ENCODE measurements at places on chromosomes 16 and 17.

DNA sequence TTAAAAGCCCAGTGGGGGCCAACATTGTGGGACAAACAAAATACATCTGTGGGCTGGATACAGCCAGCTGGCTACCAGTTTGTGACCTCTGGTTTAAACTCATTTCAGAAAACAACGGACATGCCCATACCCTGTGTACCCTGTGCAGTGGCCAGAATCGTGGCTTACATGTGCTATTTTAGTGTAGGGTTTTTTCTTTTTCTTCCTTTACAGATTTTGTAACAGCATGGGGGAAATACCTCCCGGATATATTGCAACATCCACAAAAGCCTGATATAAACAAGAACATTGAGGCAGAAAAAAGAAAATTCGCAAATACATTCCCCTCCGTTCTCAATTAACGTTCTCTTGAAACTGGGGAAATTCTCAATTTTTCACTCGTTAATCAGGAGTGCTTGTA, 7.3 kb downstream of the HS3ST4 start:
- no peak for DNase-seq

GRCh38 chr16:46482895-46483294, 138.3 kb downstream of the SHCBP1 start:
- no peak for DNase-seq

DNA sequence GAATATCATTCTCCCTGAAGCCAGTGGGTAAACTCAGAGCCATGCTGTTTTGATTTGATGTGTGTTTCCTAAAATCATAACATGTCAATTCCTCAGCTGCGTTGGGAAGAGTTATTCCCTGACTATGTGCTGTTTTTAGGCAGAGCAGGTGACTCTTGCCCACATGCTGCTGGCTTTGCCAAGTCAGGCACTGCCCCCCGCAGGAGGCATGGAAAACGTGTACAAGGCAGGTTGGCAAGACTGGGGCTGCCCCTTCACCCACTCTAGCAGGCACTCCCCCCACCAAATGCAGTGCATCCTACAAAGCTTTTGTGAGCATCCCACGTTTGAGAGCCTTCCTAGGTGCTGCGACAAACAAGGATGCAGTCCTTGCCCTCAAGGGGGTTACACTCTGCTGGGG, 38.3 kb upstream of the NAT9 start:
- DNase-seq: no peak

- DNase-seq: no peak
Measured at GRCh38 chr17:47894498-47895346, 1.3 kb upstream of the SP2 start.

GRCh38 chr17:68035131-68035522, 408 bp upstream of the KPNA2 start:
- no peak for DNase-seq

DNA sequence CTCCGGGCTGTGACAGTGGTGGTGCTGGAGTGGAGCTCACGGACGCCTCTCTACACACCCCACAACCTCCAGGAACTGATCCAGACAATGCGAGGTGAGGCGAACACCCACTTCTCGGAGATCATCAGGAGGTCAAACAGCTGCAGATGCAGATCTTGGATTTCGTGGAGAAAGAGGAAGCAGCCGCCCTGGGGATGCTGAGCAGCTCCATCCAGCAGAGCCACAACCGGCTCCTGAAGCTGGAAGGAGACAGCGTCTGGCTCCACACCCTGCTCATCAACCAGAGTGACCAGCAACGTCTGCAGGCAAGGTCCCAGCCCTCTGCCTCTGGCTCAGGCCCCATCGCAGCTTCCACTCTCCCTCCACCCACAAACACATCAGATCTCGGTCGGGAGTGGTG, 13.2 kb upstream of the SLC16A5 start:
- no peak for DNase-seq

DNA sequence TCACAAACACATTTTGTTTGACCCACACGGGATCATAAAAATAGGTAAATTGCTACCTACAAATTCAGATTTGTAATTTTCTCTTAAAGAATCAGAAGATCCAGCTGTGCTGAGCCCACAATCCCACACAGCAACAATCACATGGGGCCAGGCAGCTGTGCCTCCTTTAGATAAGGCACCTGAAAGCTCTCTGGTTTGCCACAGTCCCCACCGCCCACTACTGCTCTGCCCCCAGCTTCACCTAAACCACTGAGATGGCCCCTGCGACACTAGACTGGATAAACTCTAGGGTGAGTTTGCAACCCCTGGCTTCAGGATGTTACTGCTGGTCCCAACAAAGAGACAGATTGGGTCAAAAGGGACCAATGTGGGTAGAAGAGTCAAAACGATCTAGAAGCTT, 96.8 kb downstream of the GSG1L start:
- no peak for DNase-seq

DNA sequence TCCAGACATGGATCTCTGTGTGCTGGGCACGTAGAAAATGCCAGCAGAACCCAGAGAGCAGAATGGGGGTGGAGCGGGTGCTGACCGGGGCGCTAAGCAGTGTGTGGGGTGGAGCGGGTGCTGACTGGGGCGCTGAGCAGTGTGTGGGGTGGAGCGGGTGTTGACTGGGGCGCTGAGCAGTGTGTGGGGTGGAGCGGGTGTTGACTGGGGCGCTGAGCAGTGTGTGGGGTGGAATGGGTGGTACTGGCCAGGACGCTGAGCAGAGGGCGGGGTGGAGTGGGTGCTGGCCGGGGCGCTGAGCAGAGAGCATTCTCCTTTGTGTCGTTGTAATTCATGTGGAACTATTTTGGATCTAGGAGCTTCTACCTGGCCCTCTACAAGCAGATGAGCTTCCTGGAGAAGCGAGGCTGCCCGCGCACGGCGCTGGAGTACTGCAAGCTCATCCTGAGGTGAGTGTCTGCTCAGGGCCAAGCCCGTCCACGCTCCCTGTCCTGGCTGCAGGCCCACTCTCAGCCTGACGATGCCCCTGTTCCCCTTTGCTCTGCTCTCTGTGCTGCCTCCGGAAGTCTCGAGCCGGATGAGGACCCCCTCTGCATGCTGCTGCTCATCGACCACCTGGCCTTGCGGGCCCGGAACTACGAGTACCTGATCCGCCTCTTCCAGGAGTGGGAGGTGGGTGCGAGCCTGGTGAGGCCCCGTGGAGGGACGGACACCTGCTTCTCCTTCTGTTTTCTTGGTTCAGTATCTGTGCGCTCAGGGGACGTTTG, 20.3 kb upstream of the MC1R start:
- no peak for DNase-seq

DNA sequence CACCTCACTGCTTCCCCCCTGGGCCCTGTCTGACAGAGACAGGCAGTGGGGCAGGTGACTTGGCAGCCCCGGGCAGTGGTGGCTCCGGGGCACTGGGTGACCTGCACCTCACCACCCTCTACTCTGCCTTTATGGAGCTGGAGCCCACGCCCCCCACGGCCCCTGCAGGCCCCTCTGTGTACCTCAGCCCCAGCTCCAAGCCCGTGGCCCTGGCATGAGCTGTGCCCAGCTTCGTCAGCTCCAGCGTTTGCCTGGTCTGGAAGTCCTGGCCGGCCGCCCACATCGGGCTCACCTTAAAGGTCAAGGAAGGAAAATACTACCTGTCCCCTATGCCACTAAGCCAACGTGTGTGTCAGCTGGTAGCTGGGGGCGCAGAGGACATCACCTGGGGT, 15.2 kb downstream of the UNC119 start:
- DNase-seq: no peak

GRCh38 chr17:73342541-73343167, 30.9 kb upstream of the CDC42EP4 start:
- DNase-seq: no peak

- no peak for DNase-seq
Measured at GRCh38 chr17:12386225-12386624, 279.5 kb upstream of the MYOCD start.

- no peak for DNase-seq
Measured at GRCh38 chr17:46121165-46121764, 72.0 kb downstream of the KANSL1 start.

GRCh38 chr16:87057951-87058560, 259.1 kb downstream of the C16orf95 start:
- DNase-seq: no peak

GRCh38 chr17:10871914-10872313, 34.0 kb upstream of the PIRT start:
- no peak for DNase-seq

DNA sequence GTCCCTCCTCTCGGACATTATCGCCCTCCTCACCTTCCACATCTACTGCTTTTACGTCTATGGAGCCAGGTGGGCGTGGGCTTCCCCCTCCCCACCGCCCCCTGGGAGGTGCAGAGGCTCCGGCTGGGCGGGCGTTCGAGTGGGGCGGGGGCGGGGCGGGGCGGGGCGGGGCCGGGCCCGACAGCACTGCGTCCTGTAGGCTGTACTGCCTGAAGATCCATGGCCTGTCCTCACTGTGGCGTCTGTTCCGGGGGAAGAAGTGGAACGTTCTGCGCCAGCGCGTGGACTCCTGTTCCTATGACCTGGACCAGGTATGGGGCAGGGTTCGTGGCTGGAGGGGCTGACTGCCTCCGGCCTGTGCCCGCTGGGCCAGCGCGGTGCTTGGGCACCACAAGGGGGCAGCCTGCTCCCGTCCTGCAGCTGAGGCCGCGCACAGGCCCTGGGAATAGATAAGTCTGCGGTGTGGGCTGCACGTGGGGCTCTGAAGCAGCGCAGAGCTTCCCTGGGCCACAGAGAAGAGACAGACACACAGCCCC, 9.2 kb downstream of the PIGQ start:
- no peak for DNase-seq

- no peak for DNase-seq
Measured at GRCh38 chr17:41029633-41030245, at the start of gene KRTAP1-4. TSS of gene KRTAP1-4 (minus strand) at chr17:41030195. CDS start at chr17:41030078, 117 bp downstream.

DNA sequence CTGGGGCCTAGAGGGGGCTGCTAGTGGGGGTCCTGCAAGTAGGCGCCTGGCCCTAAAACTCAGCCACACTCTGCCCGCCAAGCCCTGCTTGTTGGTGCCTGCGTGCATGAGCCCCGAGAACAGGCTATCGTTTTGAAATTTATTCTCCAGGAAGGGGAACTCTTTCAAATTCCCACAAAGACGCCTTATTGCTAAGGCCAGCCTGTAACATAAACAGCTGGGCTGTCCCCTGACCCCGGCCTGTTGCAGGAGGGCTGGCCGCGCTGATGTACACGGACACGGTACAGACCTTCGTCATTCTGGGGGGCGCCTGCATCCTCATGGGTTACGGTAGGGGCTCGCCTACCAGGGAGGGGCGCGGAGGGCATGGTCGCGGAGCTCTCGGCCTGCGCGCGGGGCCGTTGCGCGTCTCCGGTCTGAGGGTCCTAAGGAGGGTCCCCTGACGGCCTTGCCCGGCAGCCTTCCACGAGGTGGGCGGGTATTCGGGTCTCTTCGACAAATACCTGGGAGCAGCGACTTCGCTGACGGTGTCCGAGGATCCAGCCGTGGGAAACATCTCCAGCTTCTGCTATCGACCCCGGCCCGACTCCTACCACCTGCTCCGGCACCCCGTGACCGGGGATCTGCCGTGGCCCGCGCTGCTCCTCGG, 4.3 kb downstream of the SLC5A2 start:
- DNase-seq: no peak

GRCh38 chr17:8862213-8863056, 5.0 kb downstream of the PIK3R6 start:
- DNase-seq: no peak

DNA sequence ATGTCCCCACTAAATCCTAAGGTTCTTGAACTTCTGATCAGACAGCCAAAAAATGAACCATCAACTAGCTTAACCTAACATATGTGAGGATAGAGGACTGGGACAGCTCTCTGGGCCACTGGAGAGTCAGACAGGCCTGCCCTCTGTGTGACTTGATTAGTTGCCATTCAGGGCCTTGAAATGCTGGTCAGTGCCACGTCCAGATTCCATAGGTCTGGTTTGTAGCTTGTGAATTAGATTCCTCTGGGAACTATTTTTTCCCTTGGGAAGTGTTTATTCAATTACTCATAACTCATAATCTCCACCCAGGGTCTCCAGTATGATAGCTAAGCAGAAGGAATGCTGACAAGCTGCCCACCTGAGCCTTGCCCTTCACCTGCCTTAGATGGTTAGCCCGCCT, 48.2 kb downstream of the IGF2BP1 start:
- DNase-seq: no peak

- DNase-seq: no peak
Measured at GRCh38 chr17:29386760-29387159, 3.4 kb upstream of the TAOK1 start.

DNA sequence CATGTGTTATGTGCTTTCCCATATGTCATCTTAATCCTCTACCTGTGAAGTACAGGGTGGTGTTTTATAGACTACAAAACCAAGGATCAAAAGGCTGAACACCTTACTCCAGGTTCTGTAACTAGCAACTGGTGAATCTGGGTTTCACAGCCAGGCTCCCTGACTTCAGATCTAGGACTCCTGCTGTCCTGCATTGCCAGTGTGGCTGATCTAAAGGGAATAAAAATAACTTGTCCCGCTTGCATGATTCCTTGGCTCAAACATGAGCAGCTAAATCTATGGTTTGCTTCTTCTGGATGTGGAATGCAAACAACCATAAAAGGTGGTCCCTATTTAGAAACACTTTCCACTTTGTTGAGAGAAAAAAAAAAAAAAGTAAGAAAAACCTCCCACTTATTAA, 3.7 kb upstream of the VWA3A start:
- DNase-seq: no peak

GRCh38 chr16:4316864-4317531, 1.1 kb downstream of the GLIS2 start:
- DNase-seq: no peak

- no peak for DNase-seq
Measured at GRCh38 chr17:50963139-50963538, 97.0 kb upstream of the TOB1 start.

- DNase-seq: peak; percentile 72
Measured at GRCh38 chr16:19118938-19119431, 5.2 kb downstream of the ITPRIPL2 start.

- no peak for DNase-seq
Measured at GRCh38 chr17:21193031-21193430, 20.9 kb downstream of the TMEM11 start.

DNA sequence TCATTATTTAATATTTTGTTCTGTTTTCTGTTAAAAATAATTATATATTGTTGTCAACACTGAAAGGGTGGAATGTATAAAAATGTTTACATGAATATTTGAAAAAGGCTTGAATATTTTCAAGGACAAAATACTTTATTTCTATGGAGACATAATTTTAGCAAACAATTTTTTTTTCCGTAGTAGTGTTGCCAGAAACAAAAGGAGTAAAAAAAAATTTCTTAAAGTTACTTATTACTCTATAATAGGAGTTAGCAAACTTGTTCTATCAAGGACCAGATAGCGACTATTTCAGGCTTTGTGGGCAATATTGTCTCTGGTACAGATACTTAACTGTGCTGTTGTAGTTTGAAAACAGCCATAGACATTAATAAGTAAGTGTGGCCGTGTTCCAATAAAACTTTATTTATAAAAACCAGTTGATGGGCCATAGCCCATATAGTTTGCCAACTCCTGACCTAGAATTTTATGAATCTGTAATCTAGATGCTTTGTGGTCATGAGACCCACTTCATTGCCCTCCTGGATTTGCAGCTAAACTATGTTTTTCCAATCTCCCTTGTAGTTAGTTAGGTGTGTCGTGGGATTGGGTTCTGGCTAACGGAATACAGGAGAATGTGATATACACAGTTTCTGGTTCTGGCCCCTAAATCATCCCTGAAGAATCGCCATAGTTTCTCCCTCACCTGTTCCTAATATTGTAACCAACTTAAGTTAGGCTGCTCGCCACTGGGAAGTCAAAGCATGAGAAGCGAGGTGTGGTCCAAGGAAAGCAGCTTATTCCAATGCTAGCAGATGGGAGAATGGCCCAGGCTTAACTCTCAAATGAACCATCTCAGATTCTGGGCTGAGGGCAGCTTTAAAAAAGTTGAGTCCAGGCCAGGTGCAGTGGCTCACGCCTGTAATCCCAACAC, 153.6 kb downstream of the ABCA8 start:
- DNase-seq: no peak

All from AG04449 (cell line).